ENCODE measurements at places on chromosomes 11 and 22.

DNA sequence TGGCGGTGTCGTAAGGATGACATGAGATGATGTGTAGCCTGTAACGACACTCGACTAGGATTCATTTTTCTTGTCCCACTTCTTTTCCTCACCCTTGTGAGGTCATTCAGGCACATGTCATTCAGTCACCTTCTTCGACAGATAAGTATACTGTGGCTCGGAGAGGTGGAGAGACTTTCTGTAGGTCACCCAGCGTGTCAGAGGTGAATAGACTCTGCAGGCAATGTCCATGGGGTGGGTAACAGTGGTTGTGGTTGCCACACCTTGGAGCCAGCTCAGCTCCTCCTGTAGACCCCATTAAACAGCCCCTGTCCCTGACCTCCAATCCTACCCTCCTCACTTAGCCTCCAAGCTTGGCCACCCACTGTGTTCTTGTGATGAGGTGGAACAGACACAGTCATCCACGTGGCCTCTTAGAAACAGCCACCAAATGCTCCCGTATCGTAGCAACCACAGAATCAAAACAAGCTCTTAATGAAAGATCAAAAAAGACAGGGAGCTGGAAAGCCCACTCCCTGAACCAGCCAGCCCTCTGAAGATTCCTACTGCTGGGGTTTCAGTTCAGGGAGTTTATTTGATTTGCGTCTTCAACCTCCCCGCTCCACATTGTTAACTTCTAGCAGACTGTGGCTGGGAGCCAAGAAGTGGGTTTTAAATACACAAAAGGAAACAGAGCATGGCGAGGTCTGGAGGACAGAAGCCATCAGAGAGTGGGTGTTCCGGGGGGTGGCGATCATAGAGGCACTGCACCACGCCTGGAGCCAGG, 89.0 kb upstream of the GRK3 start:
- DNase-seq, result no peak

- DNase-seq, result no peak
These were observed 1.1 kb downstream of the USP35 start for GRCh38 chr11:78189851-78190250.

GRCh38 chr22:35561796-35562526, 21.3 kb downstream of the RASD2 start:
- DNase-seq, result no peak

GRCh38 chr11:95766701-95767100, 22.9 kb downstream of the FAM76B start:
- DNase-seq, result no peak

GRCh38 chr11:1927026-1927847, 7.7 kb downstream of the TNNT3 start:
- DNase-seq, result no peak

DNA sequence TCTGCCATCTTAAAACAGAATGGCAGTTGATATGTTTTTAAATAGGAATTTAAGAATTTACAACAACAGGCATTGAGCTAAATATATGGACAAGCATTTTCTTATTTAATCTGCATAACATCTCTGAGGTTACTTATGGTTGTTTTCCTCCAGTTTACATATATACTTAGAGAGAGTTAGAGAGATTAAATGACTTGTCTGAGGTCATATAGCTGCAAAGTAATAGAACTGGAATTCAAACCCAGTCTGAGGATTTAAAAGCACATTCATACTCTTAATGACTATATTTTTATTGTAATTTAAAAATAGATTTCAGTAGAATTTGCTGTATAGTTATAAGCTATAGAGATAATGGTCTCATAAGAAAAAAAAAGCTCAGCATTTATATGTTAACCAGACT, 81.4 kb upstream of the GRIK4 start:
- no peak for DNase-seq

DNA sequence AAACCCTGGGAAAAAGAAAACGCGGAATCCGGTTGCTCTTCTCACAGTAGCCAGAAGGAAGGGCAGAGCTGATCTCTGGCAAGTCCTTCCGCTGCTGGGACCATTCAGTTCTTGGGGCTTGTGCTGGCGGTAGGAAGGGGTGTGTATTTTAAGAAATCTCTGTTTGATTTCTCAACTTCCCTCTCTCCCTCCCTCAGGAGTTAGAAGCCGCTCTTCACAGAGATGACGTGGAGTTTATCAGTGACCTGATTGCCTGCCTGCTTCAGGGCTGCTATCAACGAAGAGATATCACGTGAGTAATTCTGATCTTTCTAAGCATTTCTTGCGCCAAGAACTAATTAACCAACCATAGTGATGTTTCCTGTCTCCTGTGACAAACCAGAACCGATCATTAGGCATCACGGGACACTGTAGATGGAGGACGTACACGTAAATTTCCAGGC, 85.9 kb upstream of the SLC25A18 start:
- no peak for DNase-seq

DNA sequence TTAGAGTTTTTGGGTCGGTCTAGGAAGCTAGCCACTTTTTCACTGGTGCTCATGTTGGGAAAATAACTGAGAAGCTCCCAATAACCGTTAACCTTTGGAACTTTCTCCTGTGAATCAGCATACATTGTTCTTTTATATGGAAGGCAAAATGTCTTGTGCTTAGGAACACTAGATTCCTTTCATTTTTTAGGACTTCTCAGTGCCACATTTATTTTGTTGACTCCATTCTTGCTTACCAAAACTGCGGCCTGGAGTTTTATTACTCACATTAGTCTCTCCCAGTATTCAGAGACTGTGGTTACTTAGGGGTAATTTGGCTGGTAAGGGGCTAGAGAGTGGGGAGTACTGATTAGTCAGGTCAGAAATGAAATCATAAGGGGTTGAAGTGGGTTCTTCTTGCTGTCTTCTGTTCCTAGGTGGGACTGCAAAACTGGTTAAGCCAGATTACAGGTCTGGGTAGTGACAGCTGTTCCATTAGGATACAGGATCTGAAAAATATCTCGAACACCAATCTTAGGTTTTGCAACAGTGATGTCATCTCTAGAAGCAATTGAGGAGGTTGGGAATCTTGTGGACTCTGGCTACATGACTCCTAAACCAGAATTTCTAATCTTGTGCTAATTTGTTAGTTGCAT, 631.4 kb upstream of the LUZP2 start:
- DNase-seq, result no peak

- DNase-seq, result no peak
These were observed 15.2 kb downstream of the MB start for GRCh38 chr22:35601743-35602615.

- DNase-seq, result no peak
These were observed 34.7 kb downstream of the MMP20 start for GRCh38 chr11:102590276-102591049.

DNA sequence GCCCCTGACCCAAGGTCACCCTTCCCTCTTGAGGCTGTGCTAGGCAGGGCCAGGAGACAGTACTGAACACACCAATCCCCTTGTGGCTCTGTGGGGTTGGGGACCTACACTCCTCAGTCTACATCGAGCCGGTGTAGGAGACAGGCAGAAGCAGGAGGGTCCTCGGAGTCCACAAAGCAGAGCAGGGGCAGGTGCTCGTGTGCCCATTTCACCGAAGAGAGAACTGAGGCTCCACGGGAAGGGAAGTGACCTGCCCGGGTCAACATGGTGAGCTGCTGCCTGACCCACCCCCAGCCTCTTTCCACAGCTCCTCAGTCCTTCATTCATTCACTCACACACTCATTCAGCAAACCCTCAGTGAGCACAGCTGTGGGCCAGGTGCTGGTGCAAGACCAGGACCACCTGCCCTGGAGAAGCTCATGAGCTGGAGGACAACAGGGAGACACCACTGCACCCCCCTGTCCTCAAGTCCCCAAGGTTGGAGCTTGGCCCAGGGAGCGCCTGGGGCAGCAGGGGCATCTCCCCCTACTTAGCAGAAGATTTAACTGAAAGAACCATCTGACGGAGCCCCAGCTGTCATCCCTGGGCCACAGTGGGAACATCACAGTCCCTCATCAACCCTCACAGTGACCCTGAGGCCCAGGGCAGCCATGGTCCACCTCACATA, 127.3 kb downstream of the MED15 start:
- DNase-seq, result no peak

GRCh38 chr11:114449845-114450244, 10.6 kb downstream of the REXO2 start:
- no peak for DNase-seq

- peak; percentile 19 for DNase-seq
These were observed 14.2 kb upstream of the APOA1 start for GRCh38 chr11:116851626-116852025.

DNA sequence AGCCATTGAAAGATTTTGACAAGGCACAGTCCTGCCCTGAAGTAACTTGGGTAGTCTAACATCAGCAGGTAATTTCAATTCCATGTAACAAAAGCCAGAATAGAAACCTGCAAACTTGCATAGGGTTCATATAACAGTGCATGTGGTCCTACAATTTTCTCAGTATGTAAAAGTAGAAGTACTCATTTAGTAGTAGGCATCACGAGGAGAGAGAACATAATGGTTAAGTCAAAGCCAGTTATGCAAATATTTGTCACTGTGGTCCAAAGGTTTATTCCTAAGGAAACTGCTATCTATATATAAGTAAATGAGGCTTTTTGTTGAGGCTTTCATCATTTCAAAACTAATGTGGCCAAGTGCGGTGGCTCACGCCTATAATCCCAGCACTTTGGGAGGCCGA, 10.1 kb downstream of the ATP5MG start:
- DNase-seq, result no peak

GRCh38 chr22:36211237-36211861, 9.7 kb upstream of the APOL4 start:
- DNase-seq, result no peak

DNA sequence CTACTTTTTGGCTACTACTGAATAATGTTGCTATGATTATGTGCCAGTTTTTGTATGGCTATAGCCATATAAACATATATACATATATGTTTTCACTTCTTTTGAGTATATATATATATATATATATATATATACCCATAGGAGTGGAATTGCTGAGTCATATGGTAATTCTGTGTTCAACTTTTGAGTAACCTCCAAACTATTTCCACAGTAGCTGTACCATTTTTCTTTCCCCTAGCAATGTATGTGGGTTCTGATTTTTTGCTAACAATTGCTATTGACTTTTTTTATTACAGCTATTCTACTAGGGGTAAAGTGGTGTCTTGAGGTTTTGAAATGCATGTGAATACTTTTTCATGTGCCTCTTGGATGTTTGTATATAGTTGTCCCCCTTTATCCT, 30.4 kb downstream of the CBL start:
- DNase-seq, result no peak

DNA sequence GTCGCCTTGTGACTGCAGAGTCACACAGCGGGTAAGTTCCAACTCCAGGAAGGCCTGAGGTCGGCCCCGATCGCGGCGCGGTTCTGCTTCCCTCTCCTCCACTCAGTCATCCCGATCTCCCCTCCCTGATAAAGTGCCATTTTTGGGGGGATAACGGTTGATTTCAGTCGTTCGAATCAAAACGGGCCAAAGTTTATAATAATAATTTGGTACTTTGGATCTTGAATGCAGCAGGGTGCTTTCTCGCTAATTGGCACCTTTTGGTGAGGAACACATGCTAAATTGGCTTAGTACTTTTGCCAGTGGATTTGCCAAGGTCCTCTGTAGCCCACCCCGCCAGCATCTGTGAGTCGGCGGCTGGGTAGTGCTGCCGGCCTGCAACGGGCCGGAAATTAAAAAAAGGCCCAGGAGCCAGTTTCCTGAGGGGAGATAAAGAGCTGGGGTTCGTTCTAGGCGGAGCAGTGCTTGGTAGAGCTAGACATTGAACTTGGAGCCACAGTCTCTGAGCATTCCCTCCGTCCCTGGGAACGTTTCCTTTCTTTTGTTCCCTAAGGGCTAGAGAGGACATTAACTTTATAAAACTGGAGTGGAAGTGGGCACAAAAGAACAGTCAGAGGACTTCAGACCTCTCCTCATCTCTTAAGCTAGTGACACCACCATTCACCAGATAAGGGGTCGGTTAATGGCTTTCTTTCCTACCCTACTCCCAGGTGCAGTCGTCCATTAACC, 997 bp downstream of the UBE2L3 start:
- no peak for DNase-seq

DNA sequence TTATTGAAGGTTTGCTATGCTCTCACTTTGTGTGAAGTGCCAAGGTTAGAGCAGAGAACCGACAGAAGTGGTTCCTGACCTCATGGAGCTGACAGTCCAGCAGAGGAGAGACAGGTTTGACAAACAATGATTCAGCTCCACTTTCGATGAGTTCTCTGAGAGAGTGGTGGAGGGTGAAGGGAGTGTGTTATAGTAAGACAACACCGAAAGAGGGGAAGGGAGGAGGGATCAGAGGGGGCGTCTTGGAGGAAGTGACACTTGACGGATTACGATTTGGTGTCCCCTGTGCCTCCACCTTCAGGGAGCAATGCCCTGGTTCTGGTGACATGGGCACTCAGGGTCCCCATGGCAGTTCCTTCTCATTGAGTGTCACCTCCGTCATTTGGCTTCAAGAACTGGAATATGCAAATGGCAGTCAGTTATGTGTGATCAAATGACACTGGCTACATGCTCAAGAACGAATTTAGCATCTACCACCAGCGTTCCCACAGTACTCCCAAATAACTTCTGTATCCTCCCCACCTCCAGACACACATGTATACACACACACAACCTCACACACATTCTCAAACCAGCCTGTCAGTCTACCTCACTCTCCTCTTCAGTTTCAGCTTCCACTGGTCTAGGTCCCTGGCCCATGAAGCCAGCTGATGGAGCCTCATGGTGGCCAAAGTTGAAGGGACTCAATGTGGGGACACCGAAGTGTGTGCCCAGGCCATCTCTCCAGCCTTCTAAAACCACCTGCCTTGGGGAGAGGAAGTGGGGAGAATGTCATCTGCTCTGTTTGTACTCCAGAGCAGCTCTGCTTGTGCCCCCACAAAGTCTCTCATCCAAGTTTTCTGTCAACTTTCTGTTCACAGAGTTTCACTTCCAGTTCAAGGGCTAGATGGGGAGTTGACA, 31.4 kb upstream of the NUP160 start:
- peak; percentile 36 for DNase-seq

DNA sequence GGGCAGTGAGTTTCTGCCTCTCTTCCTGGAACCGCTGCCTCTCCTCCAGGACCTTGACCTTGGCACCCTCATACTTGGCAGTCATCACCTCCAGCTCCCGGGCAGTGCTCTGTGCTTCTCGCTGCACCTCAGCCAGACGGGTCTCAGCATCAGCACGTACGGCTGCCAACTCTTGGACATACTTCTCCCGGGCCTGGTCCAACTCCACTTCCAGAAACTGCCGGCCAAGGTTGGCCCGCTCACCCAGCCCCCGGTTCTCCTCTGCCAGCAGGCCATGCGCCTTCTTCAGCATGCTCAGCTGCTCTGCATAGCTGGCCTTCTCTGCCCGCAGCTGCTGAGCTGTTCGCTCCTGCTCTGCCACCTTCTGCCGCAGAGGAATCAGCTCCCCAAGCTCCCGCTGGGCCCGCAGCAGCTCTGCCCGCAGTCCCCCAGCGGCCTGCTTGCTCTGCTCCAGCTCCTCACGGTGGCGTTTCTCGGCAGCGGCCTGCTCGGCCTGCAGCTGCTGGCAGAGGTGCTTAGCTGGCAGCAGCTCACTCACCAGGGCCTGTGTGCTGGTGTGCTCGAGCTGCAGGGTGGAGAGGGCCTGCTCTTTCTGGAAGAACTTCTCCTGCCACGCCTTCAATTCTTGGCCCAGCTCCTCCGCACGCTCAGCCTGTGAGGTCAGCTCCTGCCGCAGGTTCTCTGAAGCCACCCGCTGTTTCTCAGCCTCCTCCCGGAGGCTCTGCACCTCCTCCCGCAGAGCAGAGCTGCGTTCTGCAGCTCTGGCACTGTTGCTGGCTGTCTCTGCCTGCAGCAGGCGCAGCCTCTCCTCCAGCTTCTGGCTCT, 14.4 kb downstream of the IL18BP start:
- DNase-seq, result no peak

- DNase-seq, result no peak
These were observed 57.7 kb upstream of the LINC01488 start for GRCh38 chr11:69423611-69424385.

GRCh38 chr22:20401376-20402014, 7.5 kb downstream of the ZNF74 start:
- DNase-seq, result no peak

Data from naive B cell (primary cell).